Esophagus muscularis mucosa (tissue), 4 donors: ENCODE measurements at places on chromosomes 7 and 10. TPM values are rescaled to one million over a fixed set of nuclear protein-coding genes. Genes with fewer than 3 reads are reported as not detected.
A peak's percentile ranks its signal among the peaks of the same experiment; 100 is the strongest.

NRAP gene
- not detected for total RNA-seq

DNA sequence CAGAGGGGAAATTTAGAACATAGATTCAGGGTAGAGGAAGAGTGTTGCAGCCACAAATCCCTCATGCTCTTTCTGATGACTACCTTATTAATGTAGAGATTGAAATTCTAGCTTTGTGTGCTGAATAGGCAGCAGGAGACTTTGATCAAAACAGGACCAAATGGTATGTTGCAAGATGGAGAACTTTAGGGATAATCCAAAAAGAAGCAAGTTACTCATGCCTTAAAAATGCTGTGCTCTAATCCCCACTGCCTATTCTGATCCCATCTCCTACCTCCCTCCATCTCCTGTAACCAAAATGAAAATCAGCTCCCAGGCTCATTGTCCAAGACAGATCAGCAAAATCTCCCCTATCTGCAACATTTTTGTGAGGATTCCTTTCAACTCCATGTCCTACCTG is 31.3 kb downstream of the CH25H start:
- DNase-seq: no peak

NOS3 gene
- total RNA-seq: 13.3 TPM

- DNase-seq: no peak
Measured at GRCh38 chr7:79272066-79272669, 181.3 kb downstream of the MAGI2 start.

DNA sequence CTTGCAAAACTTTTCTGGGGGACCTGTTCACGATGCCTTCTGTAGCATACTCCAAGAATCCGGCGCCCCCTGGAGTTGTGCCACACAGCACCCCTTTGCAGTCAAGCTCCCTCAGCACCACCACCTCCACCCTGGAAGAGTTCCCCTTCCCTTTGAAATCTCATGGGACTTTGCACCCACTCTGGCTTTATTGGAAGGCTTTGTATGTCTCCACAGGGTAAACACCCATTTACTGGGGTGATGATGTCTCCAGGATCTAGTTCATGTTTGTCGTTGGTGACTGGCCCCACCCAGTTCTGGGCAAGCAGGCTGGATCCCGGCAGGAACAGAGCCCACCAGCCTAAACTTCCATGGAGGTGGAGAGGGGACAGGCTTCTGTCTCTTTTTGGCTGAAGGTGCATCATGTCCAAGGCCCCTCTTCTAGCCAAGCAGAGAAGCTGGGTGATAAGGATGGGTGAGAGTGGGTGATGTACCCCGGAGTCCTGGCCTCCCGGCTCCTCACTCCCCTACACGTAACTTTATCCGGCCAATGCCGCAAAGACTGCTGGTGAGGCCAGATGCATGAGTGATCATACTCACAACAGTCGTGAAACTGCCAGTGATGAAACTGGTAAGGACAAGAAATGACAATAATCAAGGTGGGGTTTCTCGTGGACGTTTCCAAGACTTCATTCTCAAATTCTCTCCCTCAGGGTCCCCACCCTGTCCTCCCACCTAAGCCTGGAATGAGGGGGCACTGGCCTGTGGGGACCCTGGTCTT is 695 bp upstream of the CLDN4 start:
- no peak for DNase-seq

- no peak for DNase-seq
Measured at GRCh38 chr10:86663576-86664339, 4.6 kb upstream of the LDB3 start.

DNA sequence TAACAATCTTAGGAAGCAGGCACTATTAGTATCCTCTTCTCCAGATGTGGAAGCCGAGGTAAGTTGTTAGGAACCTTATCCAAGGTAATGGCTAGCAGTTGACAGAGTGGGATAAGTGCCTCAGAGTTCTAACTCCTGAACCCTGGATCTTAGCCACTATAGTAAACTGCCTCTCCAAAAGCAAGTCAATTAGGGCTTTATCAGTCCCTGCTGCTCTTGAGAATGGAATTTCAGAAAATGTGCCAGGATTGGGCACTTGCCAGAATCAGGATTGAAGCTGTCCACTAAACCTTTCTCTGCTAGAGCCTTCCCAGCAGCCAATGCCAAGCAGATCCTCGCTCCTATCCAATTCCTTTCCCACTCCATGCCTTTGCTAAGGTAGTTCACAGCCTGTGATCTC is 777.5 kb upstream of the POM121L12 start:
- peak; percentile 66 for DNase-seq

GDF2 gene
- not detected for total RNA-seq

- DNase-seq: no peak
Measured at GRCh38 chr7:150382123-150382843, 3.2 kb downstream of the ZNF775 start.

DNA sequence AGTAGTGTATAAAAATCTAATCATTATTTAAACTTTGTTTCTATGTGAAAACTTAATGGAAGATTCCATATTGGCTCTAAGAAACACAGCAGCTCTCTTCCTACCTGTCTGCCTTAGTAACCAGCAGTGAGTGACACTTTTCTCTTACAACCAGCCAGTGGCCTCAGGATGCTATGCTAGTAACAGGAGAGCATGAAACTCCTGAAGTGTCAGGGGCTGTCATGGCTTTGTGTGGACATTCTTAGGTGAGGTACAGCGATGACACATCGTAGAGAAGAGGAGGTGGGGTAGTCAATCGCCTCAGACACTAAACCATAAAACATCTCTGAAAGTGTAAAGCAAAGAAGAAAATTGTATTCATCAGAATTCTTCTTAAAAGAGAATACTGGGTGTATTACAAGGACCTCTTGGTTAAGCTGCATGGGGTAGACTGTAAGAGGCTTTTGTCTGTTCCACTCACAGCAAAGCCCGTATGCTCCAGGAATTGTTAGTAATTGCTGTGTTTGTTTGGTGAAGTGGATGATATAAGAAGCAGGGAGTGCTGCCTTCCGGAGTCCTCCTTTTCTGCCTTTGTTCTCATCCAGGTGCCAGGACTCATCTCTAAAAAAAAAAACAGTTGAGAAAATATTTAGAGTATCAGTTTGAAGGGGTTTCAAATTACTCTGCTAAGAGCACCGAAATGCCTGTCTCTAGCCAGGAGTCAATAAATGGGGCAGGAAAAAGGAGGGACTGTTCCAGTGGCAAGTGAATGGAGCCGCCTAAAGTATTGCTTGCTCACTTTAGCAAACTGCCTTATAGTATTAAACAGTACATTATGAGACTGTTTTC is 518.8 kb downstream of the CNTNAP2 start:
- DNase-seq: no peak

UCN3 gene
- not detected for total RNA-seq

DNA sequence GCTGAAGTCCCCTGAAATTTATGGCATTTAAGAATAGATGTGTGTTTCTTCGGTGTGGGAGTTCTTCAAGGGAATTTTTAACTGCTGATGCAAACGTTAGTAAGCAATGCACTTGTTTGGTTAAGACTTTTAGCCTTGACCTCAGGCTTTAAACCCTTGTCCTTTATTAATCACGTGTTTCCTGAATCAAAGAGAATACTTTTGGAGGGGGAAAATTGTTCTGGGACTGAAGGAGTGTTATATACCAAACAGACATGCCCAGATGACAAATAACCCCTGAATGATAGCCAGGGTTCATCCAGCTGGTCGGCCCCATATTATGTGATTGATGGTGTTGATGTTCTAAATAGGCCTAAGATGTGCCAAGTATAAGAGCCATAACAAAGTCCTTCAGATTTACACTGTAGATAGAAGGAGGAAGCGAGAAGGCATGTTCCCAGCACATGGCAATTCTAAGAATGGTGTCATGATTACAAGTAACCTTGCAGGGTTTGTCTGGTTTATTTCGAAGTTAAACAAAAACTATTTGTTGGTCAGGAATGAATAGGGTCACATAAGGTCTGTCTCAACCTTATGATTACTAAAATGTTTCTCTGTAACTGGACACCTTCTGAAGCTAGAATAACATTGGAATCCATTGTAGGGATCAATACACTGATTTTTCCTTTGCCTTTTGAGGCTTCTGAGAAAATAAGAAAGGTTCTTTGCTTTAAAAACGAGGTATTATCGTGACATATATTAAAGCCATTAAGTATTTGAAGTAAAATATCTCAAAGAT is 124.2 kb upstream of the SEM1 start:
- no peak for DNase-seq

CCAR1 gene
- 44.4 TPM for total RNA-seq

APBB1IP gene
- 2.6 TPM for total RNA-seq

- no peak for DNase-seq
Measured at GRCh38 chr7:33707427-33707826, 197.9 kb upstream of the BMPER start.
